NCI-H524 treated with DMSO at 0.1 percent for 48 hours (cell line): ENCODE measurements at places on chromosomes 4 and X.

- no peak for DNase-seq
These were observed 197.9 kb downstream of the MGST2 start for GRCh38 chr4:139863531-139863930.

GRCh38 chr4:86441175-86441936, 81.5 kb upstream of the MAPK10 start:
- DNase-seq: no peak

DNA sequence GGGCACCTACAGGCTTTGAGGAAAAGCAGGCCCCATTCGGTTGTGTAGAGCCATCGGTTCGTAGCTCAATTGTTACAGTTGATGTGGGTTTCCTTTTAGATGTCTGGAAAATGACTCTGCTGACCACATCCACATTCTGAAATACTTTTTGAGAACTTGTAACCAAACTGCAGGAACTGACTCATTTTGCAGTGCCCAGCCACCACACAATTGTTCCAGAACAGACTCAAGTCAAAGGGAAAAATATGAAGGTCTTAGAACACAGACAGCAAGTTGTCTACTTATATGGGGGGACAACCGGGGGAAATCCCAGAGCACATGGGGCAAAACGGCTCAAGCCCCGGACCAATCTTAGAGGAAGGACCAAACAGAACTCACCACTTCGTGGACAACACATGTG, 557.6 kb upstream of the DIPK2B start:
- no peak for DNase-seq

DNA sequence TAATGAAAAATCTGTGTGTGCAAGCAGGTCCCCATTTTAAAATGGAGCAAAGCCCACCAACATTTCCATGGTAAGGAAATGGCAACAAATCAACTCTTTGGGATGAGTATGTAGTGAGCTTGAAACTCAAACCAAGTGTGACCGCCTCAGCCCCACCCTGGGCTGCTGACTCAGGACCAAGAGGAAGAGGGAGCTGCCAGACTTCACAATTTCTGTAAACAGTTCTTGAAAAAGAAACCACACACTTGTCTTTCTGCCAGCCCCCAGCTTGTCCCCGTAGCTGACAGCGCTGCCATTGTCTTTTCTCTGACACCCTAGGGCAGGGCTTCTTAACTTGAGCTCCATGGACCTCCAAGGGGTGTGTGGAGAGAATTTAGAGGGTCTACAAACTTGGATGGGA, 10.3 kb downstream of the RTL5 start:
- no peak for DNase-seq

DNA sequence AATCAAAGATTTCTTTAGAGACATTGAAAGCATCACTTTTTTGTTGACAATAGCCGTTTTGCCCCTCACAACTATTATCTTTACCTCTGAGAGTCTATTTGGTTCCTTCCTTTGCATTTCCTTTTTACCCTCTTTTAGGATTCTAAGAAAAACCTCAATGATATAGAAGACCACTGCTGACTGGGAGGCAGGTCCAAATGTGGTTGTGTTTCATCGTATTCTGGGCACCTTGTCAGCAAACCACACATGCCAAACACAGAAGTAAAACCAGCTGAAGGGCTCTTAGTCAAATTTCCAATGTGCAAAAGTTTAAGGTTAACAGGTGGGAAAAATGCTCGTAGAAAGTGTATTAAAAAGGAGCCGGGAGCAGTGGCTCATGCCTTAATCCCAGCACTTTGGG, 5.1 kb upstream of the PRMT9 start:
- DNase-seq: no peak

GRCh38 chr4:7758476-7758875, 181.2 kb downstream of the AFAP1 start:
- DNase-seq: no peak

GRCh38 chr4:33537527-33537926, 2706.8 kb downstream of the ARAP2 start:
- DNase-seq: no peak

GRCh38 chr4:139790291-139790690, 124.7 kb downstream of the MGST2 start:
- no peak for DNase-seq

GRCh38 chr4:100288161-100288560, 97.9 kb upstream of the DDIT4L start:
- DNase-seq: no peak

DNA sequence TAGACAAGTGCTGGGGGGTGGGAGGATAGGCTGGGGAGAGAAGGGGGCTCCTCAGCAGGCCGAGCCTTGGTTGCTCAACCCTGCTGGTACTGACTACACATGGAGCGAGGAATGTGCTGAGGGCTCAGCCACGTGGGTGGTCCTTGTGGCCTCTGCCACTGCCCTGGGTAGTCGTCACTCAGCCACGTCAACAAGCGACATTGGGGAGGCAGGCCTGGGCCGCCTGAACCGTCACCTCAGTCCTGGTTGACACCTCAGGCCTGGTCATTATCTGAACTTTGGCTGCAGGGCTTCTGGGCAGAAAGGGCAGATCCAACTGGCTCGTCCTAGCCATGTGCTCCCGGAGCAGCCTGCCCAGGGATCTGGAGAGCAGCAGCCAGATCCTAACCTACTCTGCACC, 62.7 kb upstream of the GDPD2 start:
- DNase-seq: no peak

GRCh38 chr4:15168759-15169158, 166.5 kb downstream of the CPEB2 start:
- DNase-seq: no peak

DNA sequence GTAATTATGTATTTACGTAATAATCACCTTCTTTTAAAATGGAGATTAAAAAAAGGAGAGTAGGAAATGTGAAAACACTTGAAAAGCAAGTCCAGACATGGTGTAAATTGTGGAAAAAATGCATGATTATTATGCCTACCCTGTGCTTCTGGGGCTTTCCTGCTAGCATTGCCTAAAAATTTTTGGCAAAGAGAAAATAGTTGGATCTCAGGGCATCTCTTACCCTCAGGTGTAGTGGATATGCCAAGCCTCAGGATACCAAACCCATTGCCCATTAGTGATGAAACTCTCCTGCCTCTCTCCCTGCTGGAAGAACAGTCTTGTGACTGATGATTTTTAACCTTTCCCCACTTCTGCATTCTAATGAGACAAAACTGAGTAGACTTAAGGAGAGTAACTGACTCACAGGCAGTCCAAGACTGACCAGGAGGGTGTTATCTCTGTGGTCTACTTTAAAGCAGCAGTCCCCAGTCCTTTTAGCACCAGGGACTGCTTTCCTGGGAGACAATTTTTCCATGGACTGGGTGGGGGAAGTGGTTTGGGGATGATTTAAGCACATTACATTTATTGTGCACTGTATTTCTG, 174.6 kb downstream of the ZNF330 start:
- no peak for DNase-seq

DNA sequence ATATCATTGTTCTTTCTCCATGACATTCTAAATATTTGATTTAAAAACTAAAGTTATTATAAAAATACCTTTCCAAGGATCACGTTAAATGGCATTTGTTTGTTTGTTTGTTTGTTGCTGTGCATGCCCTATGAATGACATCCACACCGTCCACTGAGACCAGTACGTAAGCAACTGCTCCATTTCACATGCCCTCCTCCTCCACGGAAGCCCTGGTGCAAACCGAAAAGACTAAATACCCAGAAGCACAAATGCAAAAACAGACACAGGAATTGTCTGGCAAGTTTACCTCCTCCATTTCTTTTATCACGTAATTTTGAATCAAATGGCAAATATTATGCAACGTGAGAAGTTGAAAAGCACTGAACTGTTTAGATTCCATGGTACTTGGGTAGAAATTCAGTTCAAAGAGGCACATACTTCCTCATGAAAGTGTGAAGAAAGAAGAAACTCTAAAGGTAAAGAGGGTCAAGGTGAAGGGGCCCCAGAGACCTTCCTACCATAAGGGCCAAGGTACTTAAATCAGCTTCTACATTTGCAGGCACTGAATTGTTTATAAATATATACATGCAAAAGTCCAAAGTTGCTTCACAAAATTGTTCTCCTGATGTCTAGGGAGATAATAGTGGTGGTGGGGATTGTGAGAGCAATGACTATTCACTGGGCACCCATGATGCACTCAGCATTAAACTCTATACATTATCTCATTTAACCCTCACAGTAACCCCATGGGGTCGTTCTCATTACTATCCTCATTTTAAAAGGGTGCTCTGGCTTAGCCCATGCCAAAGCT, 23.4 kb downstream of the IRF2 start:
- DNase-seq: no peak

GRCh38 chrX:6052111-6052745, 176.4 kb downstream of the NLGN4X start:
- DNase-seq: peak; percentile 64

- no peak for DNase-seq
These were observed 40.5 kb upstream of the RELL1 start for GRCh38 chr4:37726666-37727065.

- no peak for DNase-seq
These were observed 33.7 kb upstream of the ADH6 start for GRCh38 chr4:99252746-99253145.

GRCh38 chr4:39446842-39447573, 11.7 kb downstream of the RPL9 start:
- no peak for DNase-seq

DNA sequence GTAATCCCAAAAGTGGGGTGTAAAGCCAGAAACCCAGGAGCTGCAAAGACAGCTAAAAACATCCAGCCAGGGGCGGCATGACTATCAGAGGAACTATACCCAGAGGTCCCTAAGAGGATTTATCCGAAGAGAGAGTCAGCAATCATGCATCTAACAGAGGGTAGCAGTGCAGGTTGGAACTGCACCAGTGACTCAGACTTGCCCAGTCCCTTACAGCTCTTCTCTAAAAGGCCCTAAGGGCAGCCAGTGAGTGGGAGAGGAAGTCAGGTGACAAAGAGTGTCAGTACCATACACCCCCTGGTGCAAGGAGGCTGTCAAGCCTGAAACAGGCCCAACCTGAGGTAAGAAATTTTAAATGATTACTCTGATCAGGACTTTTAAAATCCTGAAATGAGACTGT, 88.1 kb downstream of the CAMK2D start:
- no peak for DNase-seq

GRCh38 chr4:149553959-149554520, 261.6 kb downstream of the IQCM start:
- no peak for DNase-seq

- DNase-seq: no peak
These were observed 7.6 kb downstream of the TIGD4 start for GRCh38 chr4:152771741-152772533.

DNA sequence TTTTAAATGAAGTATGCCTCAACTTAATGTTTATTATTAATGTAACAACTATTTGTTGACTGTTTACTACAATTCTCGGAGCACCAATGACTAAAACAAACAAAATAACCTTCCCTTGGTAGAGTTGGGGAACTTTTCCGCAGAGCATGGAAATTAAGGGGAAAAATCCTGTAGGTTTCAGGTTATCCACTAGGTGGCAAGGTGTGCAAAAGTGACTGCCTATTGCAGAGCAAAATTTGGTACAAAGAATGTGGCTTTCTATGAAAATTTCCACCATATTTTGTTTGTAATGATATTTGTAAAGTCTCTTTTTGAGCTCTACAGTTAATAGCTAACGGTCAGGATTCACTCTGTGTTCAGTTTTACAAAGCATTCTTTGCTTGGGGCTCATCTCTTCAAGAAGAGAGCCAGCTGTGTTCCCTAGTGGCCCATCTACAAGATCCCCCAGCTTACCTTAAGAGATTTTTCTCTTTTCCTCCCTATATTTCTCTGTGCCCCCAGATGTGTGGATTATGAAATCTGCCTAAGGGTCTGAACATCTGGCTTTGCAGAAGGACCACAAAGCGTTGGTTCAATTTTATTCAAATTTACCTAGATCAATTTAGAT, 61.1 kb downstream of the FBXO8 start:
- DNase-seq: no peak

GRCh38 chr4:75321484-75321883, 192.7 kb downstream of the RCHY1 start:
- DNase-seq: no peak

GRCh38 chr4:8175686-8176085, 17.1 kb upstream of the ABLIM2 start:
- DNase-seq: no peak

DNA sequence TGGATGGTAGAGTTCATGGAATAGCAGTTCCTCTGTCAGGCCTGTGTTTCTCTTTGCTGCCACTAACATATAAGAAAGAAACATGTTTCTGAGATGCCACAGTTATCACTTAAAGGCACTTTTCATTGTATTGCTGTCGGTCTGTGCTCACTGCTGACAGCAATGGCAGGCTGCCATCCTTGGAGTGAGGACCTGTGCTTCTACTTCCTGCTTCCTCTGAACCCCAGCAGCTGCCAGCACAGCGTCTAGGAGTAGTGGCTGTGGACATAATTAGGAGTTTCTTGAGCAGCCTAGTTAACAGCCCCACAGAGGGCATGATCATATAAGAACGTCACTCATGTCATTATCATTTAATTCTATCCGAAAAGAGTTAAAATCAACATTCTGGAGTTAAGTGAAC, 30.5 kb downstream of the F11 start:
- no peak for DNase-seq

- no peak for DNase-seq
These were observed 594.2 kb downstream of the STPG2 start for GRCh38 chr4:97548943-97549583.

DNA sequence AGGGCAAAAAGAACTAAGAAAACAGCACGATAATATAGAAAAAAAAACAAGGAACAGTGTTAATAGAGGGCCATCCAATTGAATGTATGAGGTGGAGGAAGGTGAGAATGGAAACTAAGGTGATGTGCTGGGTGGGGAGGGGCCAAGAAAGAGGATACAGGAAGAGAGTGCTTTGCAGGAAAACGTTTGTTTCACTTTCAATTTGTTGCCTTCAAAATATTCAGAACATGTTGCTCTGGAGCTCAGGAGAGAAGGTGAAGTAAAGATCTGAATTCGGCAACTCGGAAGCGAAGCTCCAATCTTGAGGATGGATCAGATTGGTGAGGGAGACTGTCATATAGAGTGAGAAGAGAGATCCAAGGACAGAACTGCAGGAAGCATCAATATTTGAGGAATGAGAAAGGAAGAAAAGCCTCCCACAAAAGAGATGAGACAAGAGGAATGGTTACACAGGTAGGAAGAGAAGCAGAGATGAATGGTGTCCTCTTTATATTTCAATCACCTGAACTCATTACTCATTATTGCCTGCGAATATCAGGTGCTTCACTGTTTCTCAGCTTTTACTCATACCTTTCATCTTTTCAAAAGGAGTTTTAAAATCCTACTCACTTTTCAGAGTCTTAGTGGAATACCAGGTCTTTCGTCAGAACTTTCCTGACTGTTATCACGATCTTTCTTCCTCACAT, 14.7 kb upstream of the SEC24D start:
- no peak for DNase-seq

DNA sequence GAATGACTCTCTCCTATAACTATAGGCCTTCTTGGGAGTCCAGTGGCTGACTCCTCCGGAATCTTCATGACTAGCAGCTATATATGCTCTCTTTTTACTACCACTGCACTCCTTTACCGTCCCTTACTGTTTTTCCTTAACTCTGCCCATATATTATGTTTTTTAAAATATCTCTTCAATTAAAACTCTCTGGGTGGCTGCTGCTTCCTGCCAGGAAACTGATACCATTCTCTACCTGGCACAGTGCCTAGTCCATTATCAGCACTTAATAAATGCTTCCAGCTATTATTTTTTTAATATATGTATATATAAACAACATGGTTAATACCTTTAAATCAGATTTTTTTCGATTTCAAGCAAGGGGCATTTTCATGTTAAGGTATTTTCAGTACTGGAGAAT, 136.6 kb upstream of the FAM47B start:
- no peak for DNase-seq

GRCh38 chr4:120452536-120452935, 385.9 kb upstream of the MAD2L1 start:
- no peak for DNase-seq
